ENCODE measurements at places on chromosomes 3 and 15.

GRCh38 chr3:48406443-48407431 is 23.1 kb downstream of the PLXNB1 start:
- DNase-seq, result no peak

DNA sequence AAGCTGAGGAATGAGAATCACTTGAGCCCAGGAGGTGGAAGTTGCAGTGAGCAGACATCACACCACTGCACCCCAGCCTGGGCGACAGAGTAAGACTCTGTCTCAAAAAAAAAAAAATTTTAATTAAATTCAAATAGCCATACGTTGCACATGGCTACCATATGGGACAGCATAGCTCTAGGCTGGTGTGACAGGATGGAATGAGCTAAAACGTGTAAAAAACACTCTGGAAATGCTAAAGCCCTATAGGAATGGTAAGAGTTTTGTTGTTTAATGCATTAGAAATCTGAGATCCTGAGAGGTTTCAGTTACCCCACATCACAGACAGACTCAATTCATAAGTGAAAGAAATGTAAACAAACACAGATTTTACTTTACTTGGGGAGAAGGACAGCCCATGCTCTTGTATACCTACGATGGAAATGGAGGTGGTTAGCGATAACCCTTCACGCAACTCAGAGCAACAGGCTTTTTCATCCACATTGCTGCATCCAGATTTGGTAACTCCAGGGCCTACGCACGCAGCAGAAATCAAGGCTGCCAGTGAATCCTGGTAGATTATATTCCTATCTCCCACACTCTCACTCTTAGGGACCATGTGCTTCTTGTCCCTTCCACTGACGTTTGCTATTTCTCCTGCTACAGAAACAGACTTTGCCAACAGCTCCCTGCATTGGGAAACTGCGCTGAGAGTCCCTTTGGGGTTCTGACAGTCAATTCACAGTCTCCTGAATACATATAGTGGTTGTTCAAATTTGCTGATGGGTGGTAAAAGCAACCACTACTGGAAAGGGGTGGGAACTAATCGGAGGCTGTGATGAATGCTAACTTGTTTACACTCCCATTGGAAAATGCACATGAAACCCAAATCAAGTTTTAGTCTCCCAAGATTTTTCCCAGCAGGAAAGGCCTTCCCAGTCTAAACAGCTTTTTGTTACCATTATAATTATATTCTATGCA is 3.1 kb downstream of the SH3BP5 start:
- no peak for DNase-seq

- DNase-seq, result no peak
Observed at GRCh38 chr3:185316740-185317412, 46.1 kb upstream of the MAP3K13 start.

DNA sequence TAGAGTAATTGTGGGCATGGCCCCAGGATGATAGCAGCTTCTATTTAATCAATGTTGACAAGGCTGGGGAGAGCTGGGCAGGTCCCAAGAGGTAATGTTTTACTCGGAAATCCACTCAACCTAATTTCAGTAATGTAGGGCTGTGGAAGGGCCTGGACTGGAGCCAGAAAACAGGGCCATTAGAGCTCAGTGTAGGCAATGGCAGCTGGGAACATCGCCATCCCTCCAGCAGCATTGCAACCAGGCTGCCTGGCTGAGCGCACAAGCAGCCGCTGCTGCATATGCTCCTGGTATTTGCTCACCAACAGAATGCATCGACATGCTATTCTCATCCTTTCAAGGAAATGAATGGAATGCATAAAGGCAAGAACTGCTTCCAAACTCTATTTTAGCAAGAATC is 90.0 kb downstream of the GAP43 start:
- DNase-seq, result no peak

DNA sequence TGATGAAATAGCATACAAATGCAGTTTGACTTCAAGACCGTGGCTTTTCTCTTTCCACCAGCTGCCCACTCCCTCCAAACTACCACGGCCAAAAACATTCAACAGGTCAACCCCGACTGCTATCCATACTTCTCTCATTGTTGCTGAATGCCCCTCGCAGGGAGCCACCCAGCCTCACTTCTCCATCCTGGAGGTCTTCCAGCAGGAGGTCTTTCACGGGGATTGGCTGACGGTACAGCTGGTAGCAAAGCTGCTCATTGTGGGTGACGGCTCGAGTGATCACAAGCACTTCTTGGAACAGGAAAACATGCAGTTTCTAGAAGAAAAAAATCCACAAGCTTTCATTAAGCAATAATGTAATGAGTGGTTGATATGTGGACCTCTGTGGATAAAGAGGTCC is 49.0 kb upstream of the TASOR start:
- no peak for DNase-seq

DNA sequence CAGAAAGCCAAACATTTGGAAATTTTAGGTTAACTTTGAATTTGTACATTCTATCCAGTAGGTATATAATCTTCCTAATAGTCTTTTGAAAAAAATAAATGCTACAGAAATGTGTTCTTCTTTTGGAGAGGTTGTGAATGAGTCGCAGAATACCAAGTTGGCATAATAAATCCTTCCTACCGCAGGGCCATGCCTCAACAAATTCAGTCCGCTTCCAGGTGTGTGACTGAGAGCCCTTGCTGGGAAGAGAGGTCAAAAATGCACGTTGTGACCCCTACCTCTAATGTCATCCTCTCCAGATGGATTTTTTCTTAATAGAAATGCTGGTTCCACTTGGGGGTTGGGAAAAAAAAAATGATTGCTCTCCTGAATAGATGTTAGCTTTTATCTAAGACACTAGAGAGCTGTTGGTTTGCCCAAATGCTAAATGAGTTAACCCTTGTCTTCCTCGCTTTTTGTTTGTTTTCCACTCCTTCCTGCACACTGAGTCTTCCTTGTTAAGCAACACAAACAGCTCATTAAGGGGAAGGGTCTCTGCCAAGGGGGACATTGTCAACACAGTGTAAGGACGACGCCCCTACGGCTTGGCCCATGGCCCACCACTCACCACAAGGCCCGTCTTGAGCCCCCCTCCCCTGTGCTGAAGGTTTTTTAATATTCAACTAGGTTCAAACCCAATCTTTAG is 33.9 kb downstream of the RLBP1 start:
- DNase-seq, result no peak

GRCh38 chr3:83894223-83894622 is 1064.6 kb upstream of the CADM2 start:
- DNase-seq, result no peak
